ENCODE measurements at places on chromosomes 1 and 21.

GRCh38 chr1:210500831-210501230 lies 172.1 kb downstream of the HHAT start:
- DNase-seq, result no peak

GRCh38 chr1:230077436-230078213 lies 10.6 kb downstream of the GALNT2 start:
- no peak for DNase-seq

GRCh38 chr1:83508485-83509151 lies 490.3 kb downstream of the TTLL7 start:
- DNase-seq, result no peak

- peak; percentile 14 for DNase-seq
Measured at GRCh38 chr1:185681034-185681633, 53.1 kb upstream of the HMCN1 start.

GRCh38 chr1:33369081-33369480 lies 48.2 kb upstream of the A3GALT2 start:
- no peak for DNase-seq

DNA sequence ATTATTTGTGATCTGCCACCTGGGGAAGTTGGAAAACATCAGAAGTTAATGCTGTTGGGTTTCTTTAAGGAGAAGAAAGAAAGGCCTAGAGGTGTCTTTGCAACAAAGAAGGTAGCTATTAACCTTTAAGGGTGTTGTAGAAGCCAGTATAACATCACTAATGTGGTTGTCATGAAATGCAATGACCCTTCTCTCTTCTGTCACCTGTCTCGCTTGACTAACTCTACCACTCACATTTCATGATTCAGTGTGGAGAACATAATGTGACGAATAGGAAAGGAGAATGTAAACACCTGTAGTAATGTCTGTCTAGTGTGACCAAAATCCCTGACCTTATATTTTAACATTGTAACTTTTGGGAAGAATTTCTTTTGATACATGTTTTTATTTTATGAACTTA lies 211.7 kb upstream of the UBE2U start:
- DNase-seq, result no peak

DNA sequence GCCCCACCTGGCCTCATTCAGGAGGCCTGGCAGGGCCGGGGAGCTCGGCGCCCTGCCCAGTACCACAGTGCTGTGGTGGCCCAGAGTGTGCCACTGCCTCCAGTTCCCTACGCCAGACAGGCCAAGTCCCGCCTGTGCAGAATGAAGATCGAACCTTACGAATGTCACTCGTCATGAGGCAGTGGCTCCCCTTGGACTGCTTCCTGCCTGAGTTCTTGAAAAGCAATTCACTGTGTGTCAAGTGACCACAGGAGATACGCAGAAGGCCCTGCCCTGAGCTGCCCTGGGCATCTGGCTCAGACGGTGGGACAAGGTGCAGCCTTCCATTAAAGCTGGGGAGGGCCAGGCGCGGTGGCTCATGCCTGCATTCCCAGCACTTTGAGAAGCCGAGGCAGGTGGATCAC lies 49.6 kb upstream of the LRP8 start:
- no peak for DNase-seq

- no peak for DNase-seq
Measured at GRCh38 chr1:175078629-175079028, 11.0 kb downstream of the TNN start.

- no peak for DNase-seq
Measured at GRCh38 chr1:184545601-184546000, 158.8 kb downstream of the C1orf21 start.

GRCh38 chr21:33643658-33644311 lies 1.5 kb downstream of the ITSN1 start:
- DNase-seq, result no peak

DNA sequence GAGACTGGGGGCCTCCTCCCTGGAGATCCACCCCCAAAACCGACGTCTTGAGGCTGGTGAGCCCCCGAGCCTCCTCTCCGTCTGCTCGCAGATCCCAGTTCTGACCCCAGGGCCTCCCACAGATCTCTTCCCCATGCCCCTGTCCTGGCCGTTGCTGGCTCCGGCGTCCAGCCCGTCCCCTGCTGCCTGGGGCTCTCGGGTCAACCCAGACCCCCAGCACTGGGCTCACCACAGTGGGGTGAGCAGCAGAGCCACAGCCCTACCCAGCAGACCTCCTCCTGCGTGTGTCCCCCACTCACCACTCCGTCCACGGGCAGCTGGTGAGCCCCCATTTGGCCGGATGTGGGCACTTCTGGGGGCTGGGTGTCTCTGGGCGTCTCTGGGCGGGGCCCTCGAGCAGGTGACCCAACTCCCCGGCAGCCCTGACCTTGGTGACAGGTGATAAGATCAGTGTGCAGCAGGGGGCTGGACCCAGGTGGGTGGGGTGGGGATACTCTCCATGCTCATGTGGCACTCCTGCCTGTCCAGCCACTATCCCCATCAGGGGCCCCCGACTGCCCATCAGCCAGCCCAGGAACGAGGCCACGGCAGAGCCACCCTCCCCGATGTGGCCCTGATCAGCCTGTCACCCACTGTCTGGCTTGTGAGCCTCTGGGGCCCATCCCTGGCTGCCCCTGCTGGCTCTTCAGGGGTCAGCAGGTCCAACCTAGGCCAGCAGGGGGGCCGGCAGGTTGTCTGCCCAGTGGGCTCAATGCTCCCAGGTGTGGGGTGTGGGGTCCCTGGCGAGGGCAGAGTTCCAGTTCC lies 709 bp downstream of the TNFRSF14 start:
- DNase-seq, result no peak

GRCh38 chr1:88777604-88778149 lies 93.6 kb downstream of the PKN2 start:
- DNase-seq, result no peak

DNA sequence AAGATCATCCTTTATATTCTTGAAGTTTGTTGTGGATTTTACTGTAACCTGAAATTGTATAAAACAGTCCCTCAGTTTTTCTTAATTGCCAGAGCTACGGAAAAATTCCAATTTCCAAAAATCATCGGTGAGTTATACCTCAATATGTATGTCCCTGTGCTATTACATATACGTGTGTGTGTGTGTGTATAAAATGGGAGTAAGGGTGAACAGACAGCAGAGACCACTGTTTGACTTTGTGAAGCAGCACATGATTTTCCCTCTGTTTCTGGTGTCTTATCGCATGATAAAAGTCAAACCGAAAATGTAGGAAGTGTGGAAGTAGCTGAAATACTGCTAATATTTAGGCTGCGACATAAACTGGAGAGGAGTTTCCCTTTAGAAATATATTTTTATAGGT lies 1.2 kb downstream of the OR2T1 start:
- no peak for DNase-seq

DNA sequence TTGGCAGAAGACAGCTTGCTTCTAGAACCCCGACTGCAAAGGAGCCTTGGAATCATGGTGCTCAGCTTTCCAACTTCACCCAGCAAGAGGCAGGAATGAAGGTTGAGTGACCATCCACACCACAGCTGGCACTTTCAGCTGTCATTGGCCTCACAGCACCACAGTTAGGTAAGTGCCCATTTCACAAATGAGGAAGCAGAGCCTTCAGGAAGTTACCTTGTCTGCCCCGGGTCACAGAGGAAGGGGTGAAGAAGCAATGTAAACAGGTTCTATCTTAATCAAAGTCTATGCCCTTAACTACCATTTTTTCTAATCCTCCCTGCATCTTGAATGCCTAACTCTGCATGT lies 156.0 kb downstream of the GLUL start:
- no peak for DNase-seq

- DNase-seq, result no peak
Measured at GRCh38 chr1:197268012-197268411, at the start of gene CRB1. CRB1 (plus strand) TSS chr1:197268252; CDS start chr1:197268413, 161 bp downstream.

DNA sequence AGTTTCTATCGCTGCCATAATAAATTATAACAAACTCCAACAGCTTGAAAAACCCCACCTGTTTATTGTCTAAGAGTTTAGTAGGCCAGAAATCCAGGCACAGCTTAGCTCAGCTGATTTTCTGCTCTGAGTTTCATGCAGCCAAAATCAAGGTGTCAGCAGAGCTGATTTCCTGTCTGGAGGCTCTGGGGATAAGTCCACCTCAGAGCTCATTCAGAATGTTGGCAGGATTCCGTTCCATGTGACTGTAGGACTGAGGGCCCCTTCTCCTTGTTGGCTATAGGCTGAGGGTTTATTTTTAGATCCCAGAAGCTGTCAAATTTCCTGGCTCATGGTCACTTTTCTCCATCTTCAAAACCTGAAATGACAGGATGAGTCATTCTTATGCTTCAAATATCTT lies 91.6 kb upstream of the CHODL start:
- DNase-seq, result no peak

DNA sequence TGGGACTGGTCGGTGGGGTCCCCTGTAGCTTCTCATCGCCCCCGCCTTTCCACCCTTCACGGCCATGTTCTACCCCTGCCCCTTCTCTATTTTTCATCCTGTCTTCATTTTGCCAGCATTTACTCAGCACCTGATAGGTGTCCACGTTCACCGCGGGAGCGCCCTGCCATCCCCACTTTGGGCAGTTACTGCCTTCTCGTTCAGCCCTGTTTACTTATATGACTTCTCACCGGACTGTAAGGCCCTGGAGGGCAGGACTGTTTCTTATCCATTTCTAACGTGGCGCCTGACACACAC lies 380 bp downstream of the MFN2 start:
- no peak for DNase-seq

DNA sequence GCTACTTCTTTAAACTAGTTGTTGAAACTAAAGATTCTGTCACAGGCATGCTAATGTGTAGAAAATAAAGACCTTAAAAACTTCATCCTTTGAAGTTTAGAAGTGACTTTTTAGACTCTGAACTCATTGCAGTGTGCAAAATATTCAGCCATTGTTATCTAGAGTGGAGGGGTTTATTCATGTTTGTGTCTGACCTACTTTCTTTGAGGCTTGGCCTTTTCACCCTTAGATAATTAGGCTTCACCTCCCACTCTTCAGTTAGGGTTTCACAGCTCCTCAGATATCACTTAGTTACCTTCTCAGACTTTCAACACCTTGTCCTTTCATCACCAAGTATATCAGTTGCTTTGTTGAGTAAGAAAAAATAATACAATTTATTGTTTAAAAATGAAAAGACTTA lies 75.9 kb downstream of the IVNS1ABP start:
- no peak for DNase-seq

DNA sequence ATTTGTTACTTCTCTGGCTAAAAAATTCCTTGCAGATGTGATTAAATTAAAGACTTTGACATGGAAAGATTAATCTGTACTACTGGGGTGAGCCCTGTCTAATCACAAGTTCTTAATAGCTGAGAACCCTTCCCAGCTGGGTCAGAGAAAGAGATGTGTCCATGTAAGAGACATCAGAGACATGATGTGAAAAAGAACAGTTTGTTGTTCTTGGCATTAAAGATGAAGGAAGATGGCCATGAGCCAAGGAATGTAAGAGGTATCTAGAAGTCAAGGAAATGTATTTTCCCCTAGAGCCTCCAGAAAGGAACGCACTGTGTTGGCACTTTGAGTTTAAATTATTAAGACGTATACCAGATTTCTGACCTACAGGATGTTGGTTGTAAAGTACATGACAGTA lies 1271.5 kb upstream of the PRMT6 start:
- DNase-seq, result no peak

GRCh38 chr1:239647045-239647444 lies 260.7 kb downstream of the CHRM3 start:
- no peak for DNase-seq

- DNase-seq, result no peak
Measured at GRCh38 chr1:205339717-205340116, 17.0 kb downstream of the KLHDC8A start.

GRCh38 chr1:163436140-163436812 lies 114.5 kb downstream of the NUF2 start:
- DNase-seq, result peak; percentile 17

GRCh38 chr1:166905136-166905535 lies 29.1 kb upstream of the TADA1 start:
- no peak for DNase-seq

DNA sequence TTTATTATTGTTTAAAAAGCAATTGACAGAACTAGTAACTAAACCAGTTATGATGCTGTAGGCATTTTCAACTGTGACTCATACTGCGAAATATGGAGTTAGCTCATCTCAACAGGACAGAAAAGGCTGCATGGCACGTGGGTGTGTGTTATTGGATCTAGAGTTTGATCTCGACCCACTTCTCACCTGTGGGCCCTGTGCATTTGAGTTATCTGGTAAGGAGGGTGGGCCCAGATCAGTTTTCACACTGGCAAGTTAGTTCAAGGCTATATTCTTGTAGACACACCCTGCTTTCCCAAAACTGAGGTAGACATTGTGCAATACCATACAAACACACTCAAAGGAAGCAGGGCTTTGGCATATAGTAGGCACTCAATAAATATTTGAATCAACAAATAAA lies 71.3 kb upstream of the PRDX6 start:
- no peak for DNase-seq

- no peak for DNase-seq
Measured at GRCh38 chr1:219463636-219464035, 149.3 kb downstream of the ZC3H11B start.

GRCh38 chr1:30380625-30380984 lies 342.8 kb downstream of the MATN1 start:
- DNase-seq, result no peak

- no peak for DNase-seq
Measured at GRCh38 chr1:118783095-118783758, 204.9 kb downstream of the TBX15 start.

- no peak for DNase-seq
Measured at GRCh38 chr1:177569476-177569875, 398.7 kb downstream of the BRINP2 start.

- no peak for DNase-seq
Measured at GRCh38 chr1:65388908-65389695, 31.4 kb upstream of the LEPR start.
